ENCODE measurements at places on chromosomes 16 and 17. TPM values are rescaled to one million over a fixed set of nuclear protein-coding genes. Genes with fewer than 3 reads are reported as not detected.

Gene ARL17B
- 4.8 TPM for total RNA-seq

Gene DNAH9
- not detected for total RNA-seq

Gene SP2
- 16.8 TPM for total RNA-seq

Gene FBXW10B
- 3.9 TPM for total RNA-seq

Gene PMP22
- total RNA-seq: 223 TPM

Gene SULT1A1
- 6.1 TPM for total RNA-seq

Gene CMTM1
- total RNA-seq: 0.49 TPM

Gene FBXL16
- total RNA-seq: 9.5 TPM

Gene GPR139
- not detected for total RNA-seq

Gene ADAMTS18
- total RNA-seq: not detected

Gene KRTAP9-4
- total RNA-seq: not detected

Gene TBC1D3G
- not detected for total RNA-seq

Gene TMC5
- 7.3 TPM for total RNA-seq

Gene OTOP2
- not detected for total RNA-seq

Gene HOXB8
- total RNA-seq: 7.3 TPM

Gene HSD17B2
- 0.15 TPM for total RNA-seq

Gene NPTX1
- total RNA-seq: 209 TPM

Gene TMEM238L
- total RNA-seq: not detected

Gene SIAH1
- total RNA-seq: 11.8 TPM

Gene CD300H
- 0.31 TPM for total RNA-seq

Gene PERCC1
- not detected for total RNA-seq

Gene RAPGEFL1
- 2.8 TPM for total RNA-seq

Gene SLC16A5
- total RNA-seq: 34.0 TPM

Gene RUNDC3A
- total RNA-seq: 1.1 TPM

Gene CDH16
- total RNA-seq: 4.4 TPM

Gene C16orf92
- not detected for total RNA-seq

Gene SLC25A39
- 199 TPM for total RNA-seq

Gene EVPL
- 15.7 TPM for total RNA-seq

Gene SOX9
- 7.7 TPM for total RNA-seq

Gene RTN4RL1
- 9.3 TPM for total RNA-seq

Gene PLD2
- total RNA-seq: 21.4 TPM

Gene LONP2
- total RNA-seq: 23.4 TPM

Gene ZG16B
- 0.62 TPM for total RNA-seq

Gene TPSAB1
- not detected for total RNA-seq

Gene ZNF423
- total RNA-seq: 0.29 TPM

Gene TPSG1
- not detected for total RNA-seq

Gene TPSB2
- not detected for total RNA-seq

Gene C17orf107
- 0.28 TPM for total RNA-seq

Gene MAPT
- total RNA-seq: 1.2 TPM
